Activated naive CD4-positive, alpha-beta T cell treated with anti-CD3 and anti-CD28 coated beads, Interleukin-2, amount 10 ng/mL, durations not matched to agents 7 days and 5 days (primary cell): ENCODE measurements at places on chromosomes 6 and 20.

DNA sequence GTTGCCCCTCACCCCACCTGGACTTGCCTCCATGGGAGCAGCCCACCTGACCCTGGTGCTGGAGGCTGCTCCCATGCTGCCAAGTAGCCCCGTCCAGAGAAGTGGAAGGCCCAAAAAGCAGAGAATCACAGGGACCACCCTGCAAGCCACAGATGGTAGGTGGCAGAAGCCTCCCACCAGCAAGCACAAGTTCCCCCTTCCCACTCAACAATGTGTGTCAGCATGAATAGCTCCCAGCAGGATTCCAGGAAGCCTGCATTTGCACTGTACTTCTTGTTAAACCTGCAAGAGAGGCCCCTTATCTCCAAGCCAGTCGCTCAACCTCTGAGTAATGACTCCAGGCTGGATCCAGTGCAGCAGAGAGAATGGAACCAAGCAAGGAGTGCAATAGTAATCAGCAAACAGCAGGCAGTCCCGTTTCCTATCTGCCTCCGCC lies 180.8 kb upstream of the CST7 start:
- peaks cover 51% of the 10 kb centered on the region for H3K27me3 ChIP-seq
- DNase-seq = no peak
- H3K4me3 ChIP-seq = no peak overlapping the region
- no peaks in the 10 kb centered on the region for H3K36me3 ChIP-seq
- H3K27ac ChIP-seq = no peak overlapping the region

DNA sequence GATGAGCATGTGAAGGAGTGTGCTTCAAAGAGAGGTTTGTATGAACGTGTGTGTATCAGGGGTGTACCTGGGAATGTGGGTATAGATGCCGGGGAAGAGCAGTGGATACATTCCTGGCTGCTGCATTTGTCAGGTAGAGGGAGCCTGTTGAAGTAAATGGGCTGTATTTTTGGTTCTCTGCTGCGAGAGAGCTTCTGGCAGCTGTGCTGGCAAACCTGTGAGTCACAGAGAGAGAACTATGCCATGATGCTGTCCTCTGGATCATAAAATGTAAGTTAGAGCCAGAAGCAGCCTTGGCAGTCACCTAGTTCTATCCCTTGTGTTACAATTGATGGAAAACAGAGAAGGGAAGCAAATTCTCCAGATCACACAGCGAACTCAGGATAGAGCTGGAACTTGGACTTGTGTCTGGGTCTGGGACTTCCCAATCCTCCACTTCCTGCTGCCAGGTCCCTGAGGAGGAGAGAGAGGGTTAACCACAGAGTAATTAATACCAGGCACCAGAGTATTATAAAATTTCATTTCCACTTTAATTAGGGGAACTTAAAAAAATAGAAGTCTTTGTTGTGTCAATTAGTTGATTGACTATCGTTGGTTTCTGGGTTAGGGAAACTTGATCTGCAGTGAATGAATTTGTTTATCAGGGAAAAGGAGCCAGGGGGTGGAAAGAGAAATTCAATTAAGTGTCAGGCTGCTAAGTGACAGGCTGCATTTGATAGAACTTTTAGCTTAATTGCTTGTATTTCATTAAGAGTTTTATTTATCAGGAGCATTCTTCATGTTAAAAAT lies 41.1 kb upstream of the GTSF1L start:
- no peaks in the 10 kb centered on the region for H3K4me1 ChIP-seq
- no peak for DNase-seq
- peaks cover 41% of the 10 kb centered on the region for H3K27me3 ChIP-seq

DNA sequence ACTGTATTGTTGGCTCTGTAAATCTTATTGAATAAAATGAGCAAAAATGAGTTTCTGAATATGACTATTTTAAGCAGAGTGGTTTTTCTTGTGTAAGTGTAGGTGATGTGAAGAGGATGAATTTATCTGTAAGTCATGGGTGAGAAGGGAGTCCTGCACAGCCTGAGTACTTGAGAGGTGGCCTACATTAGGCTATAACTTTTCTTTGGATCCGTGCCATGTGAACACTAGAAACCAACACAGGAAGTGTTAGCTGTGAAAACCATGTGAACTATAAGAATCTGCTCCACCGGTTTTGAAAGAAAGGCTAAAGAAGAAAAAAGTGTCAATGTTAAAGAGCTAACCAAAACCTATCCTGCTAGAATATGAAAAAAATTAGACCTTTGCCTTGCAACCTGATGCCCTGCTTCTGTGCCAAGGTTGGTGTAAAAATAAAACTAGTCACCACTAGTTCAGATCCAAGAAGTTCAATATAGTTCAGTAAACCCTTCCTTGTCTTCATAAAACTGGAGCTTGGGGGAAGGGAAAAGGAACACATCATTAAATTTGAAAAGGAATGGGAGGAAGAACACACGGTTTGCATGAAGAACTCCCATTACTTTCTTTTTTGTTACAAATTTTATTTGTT lies 21.3 kb downstream of the PLCB1 start:
- H3K4me1 ChIP-seq = peaks cover 20% of the 10 kb centered on the region
- no peak for DNase-seq
- no peak overlapping the region for H3K4me3 ChIP-seq
- H3K27me3 ChIP-seq = no peaks in the 10 kb centered on the region

- H3K36me3 ChIP-seq = no peaks in the 10 kb centered on the region
- H3K27ac ChIP-seq = no peak overlapping the region
- no peak overlapping the region for H3K4me3 ChIP-seq
- peaks cover 31% of the 10 kb centered on the region for H3K27me3 ChIP-seq
- H3K4me1 ChIP-seq = peaks cover 21% of the 10 kb centered on the region
Measured at GRCh38 chr6:3352678-3353077, 93.9 kb downstream of the PSMG4 start.

DNA sequence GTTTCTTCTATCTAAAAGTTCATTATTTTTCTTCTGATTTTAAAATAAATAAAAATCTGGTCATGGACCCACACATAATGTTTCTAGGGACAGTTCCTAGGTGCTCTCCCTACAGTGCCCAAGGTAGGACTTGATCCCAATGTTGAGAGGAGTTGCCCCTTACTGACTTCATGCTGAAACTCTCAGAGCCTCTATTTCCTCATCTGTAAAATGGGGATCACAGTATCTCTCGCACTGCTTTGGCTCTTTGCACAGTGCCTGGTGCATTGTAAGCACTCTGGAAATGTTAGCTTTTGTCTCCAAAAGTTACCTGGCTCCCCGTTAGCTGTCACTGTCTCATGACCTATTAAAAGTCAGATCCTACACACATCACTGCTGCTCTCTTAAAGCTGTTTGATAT lies 205.5 kb downstream of the TSHZ2 start:
- no peak for DNase-seq
- H3K36me3 ChIP-seq = no peaks in the 10 kb centered on the region
- no peaks in the 10 kb centered on the region for H3K27me3 ChIP-seq
- H3K4me1 ChIP-seq = peaks cover under 1% of the 10 kb centered on the region
- no peak overlapping the region for H3K4me3 ChIP-seq

DNA sequence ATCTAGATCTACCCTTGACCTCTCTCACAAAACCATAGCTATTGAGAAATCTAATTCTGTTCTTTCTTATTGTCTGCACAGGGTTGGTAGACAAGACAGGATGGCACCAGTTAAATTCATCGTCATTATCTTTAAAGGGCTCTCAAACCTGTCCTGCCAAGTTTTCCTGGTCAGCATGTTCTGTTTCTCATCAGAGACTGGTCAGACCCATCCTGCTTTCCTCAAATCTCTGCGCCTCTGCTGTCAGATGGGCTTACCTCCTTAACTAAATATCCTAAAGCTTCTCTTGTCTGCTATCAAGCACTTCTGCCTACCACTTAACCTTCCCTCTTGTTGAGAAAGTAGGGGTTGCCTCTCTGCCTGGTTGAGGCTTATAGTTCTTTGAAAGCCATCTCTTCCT lies 125.2 kb downstream of the MYO6 start:
- no peaks in the 10 kb centered on the region for H3K36me3 ChIP-seq
- H3K27ac ChIP-seq = no peak overlapping the region
- no peaks in the 10 kb centered on the region for H3K4me1 ChIP-seq

- no peak overlapping the region for H3K27ac ChIP-seq
- no peaks in the 10 kb centered on the region for H3K27me3 ChIP-seq
- H3K4me3 ChIP-seq = no peak overlapping the region
- H3K4me1 ChIP-seq = no peaks in the 10 kb centered on the region
- no peaks in the 10 kb centered on the region for H3K36me3 ChIP-seq
Measured at GRCh38 chr20:7346562-7346961, 579.1 kb downstream of the BMP2 start.

DNA sequence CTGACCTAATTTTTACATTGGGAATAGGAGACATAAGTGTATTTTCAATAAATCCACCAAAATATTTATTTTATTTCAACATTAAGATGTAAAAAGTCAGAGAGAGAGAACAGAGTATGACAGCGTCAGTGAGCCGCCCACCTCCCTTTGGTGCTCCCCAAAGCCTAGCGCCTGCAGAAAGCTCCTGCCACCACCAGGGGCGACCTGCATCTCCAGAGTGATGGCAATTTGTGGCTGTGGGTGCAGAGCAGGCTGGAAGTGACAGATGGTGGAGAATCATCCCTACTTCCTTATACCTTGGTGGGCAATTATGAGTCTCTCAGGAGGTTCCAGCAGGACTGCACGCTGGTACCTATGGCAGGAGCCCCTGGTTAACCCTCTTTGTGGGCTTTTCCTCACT lies 87.3 kb downstream of the PTPRT start:
- H3K27me3 ChIP-seq = no peaks in the 10 kb centered on the region
- no peaks in the 10 kb centered on the region for H3K36me3 ChIP-seq
- no peak for DNase-seq
- no peak overlapping the region for H3K27ac ChIP-seq
- H3K4me3 ChIP-seq = no peak overlapping the region

DNA sequence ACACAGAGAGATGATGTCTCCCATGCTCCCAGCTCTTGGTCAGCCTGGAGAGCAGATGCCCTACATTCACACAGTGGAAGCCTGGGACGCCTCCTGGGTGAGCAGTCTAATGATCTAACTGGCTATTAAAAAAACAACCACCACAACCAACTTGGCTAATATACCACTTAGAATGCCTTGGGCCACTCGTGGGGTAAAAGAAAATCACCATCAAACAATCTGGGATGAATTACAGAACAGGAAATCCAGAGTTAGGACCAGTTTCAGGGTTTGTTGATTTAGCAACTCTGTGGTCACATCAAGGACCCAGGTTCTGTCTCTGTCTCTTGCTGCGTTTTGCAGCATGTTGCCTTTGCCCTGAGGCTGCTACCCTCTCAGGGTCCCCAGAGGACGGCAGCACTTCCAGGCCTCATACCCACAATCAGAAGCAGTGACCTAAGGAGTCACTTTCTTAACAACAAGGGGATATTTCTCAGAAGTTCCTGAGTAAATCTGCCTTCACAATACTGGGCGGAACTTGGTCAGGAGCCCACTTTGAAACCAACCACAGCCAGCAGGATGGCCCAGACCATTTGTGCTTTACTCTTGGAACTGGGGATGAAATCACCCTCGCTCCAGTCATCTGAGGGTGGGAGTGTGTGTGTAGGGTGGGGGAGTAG lies 118.7 kb downstream of the CLIC5 start:
- H3K36me3 ChIP-seq = no peaks in the 10 kb centered on the region
- no peaks in the 10 kb centered on the region for H3K4me1 ChIP-seq
- no peak overlapping the region for H3K27ac ChIP-seq
- no peaks in the 10 kb centered on the region for H3K27me3 ChIP-seq

GRCh38 chr6:110841266-110841665 lies 26.0 kb upstream of the CDK19 start:
- H3K36me3 ChIP-seq = no peaks in the 10 kb centered on the region
- no peak overlapping the region for H3K4me3 ChIP-seq
- no peak overlapping the region for H3K27ac ChIP-seq
- H3K27me3 ChIP-seq = no peaks in the 10 kb centered on the region
- no peaks in the 10 kb centered on the region for H3K4me1 ChIP-seq

DNA sequence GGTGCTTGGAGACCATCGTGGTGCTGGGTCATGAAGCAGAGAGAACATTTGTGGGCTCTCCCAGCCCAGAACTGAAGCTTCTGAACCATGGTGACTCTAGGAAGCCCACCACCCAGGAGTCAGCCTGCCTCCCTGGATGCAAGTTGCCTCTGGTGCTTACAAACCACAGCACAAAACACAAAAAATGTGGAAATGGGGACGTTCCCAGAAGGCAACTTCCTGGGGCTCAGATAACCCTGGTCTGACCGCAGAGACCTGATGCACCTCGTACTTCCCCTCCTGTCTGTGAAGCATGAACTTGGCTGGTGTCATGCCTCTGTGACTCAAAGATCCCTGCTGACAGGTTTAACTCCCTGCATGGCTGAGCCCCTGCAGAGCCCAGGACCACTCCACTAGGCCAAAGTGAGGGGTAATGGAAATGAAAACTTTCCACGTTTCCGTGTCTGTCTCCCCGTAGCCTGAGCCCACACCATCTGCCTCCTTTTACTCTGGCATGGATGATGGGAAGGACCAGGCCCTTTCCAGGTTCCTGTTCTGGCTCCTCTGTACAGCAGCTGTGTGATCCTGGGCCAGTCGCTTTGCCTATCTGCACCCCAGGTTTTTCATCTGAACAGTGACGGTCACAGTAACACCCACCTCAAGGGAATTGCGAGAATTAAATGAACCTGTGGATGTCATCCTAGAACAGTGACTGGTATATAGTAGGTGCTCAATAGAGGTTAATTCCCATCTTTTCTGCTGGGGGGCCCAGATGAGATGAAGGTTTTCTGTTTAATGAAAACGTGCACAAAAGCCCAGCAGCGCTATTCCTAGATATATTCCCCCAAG lies 57.7 kb downstream of the PPP1R16B start:
- peaks cover 16% of the 10 kb centered on the region for H3K36me3 ChIP-seq
- H3K4me1 ChIP-seq = peaks cover 54% of the 10 kb centered on the region
- no peak overlapping the region for H3K4me3 ChIP-seq
- H3K27ac ChIP-seq = peak overlapping the region; percentile 64
- peak; percentile 37 for DNase-seq

GRCh38 chr6:132733283-132733682 lies 19.4 kb upstream of the VNN1 start:
- H3K27me3 ChIP-seq = no peaks in the 10 kb centered on the region
- DNase-seq = no peak
- no peak overlapping the region for H3K27ac ChIP-seq
- H3K4me1 ChIP-seq = peaks cover 16% of the 10 kb centered on the region

GRCh38 chr6:100946021-100946540 lies 65.0 kb upstream of the ASCC3 start:
- H3K4me3 ChIP-seq = no peak overlapping the region
- H3K36me3 ChIP-seq = no peaks in the 10 kb centered on the region
- H3K4me1 ChIP-seq = no peaks in the 10 kb centered on the region
